ENCODE measurements at places on chromosomes 13 and 19. TPM values are rescaled to one million over a fixed set of nuclear protein-coding genes. Genes with fewer than 3 reads are reported as not detected.
A peak's percentile ranks its signal among the peaks of the same experiment; 100 is the strongest.

DNA sequence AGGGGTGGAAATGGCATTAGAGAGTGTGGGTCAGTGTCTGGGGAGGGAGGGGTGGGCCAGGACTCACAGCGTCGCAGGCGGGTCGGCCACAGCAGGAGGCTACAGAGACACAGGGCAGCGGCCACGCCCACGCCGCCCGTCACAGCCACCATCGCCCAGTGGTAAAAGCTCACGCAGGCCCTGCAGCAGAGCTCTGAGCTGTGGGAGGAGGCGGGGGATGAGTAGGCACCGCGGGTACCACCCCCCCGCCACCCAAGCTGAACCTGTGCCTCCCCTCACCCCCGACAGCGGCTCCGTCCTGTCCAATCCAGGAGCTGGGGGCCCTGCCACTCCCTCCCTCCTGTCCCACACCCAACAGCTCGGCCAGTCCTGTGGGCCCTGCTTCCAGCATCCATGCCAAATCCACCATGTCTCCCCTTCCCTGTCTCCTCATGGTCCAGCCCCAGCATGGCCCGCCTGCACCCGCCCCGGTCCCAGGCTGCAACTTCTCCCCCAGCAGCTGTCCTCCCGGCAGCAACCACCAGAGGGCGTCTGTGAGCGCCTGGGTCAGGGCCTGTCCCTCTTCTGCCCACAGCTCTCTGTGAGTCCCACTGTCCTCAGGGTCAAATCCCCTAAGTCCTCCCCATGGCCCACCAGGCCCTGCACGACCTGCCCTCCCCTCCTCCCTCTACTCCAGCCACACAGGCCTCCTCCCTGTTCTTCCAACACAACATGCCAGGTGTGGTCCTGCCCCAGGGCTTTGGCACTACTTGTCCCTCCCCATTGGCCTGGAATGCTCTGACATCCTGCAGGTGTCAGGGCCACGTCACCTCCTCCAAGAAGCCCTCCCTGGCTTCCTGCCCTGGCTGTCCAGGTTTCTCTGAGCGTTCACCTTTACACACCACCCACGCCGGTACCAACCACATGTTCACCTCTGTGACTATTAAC, 6.0 kb downstream of the TEKTIP1 start:
- no peak overlapping the region for H3K27ac ChIP-seq
- H3K36me3 ChIP-seq: peaks cover 6% of the 10 kb centered on the region
- no peaks in the 10 kb centered on the region for H3K27me3 ChIP-seq
- peak; percentile 87 for DNase-seq
- H3K4me1 ChIP-seq: no peaks in the 10 kb centered on the region

- peak; percentile 73 for DNase-seq
- H3K27me3 ChIP-seq: peaks cover 6% of the 10 kb centered on the region
- no peaks in the 10 kb centered on the region for H3K36me3 ChIP-seq
These were observed 752 bp upstream of the EDNRB start for GRCh38 chr13:77919246-77919920.

DNA sequence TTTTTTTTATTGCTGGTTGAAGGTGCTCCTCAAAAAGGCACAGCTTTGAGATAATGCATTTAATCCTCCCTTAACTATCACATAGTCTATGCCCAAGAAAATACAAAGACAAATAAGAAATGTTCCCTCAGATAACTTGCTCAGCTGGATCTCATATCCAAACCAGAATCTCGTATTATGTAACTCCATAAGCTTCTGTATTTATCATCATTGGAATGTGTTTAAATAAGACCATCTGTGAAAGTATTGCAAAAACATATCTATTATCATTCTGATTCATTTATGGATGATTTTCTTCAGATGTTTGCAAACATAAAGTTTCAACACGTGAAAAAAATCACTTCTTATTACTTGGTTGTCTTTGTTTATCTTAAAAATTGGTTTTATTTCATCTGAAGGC, 190.9 kb downstream of the IRS2 start:
- no peak for DNase-seq
- H3K4me1 ChIP-seq: no peaks in the 10 kb centered on the region
- H3K27ac ChIP-seq: no peak overlapping the region
- no peaks in the 10 kb centered on the region for H3K27me3 ChIP-seq

DNA sequence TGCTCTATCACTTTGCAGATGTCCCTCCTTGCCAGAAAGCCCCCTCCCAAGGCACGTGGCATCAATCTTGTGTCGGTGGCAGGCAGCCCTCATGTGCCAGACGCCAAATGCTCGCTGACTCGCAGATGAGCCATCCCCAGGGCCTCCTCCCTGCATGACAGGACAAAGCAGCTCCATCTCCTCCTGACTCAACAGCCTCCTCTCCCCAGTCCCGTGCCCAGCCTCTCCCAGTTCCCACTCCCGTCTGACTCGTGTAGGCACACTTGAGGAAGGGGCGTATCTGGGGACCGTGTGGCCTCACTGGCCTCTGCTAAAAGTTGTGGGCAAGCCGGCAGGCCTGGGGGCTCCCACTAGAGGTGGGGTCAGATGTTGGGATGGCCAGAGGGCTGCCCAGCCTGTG, 133.6 kb downstream of the STK24 start:
- peaks cover 5% of the 10 kb centered on the region for H3K4me1 ChIP-seq
- no peak for DNase-seq
- H3K27ac ChIP-seq: no peak overlapping the region
- H3K4me3 ChIP-seq: no peak overlapping the region
- H3K27me3 ChIP-seq: no peaks in the 10 kb centered on the region

The KLF2 gene
- total RNA-seq: 198 TPM

Measured in upper lobe of right lung (tissue), 1 donor.